ENCODE measurements at places on chromosomes 2 and 18. TPM values are rescaled to one million over a fixed set of nuclear protein-coding genes. Genes with fewer than 3 reads are reported as not detected.

The SH3RF3 gene
- total RNA-seq, result 0.17 TPM

The CYP27A1 gene
- 0.22 TPM for total RNA-seq

The TMEM247 gene
- not detected for total RNA-seq

The DOK6 gene
- total RNA-seq, result not detected

The ZC3H15 gene
- 80.0 TPM for total RNA-seq

The FOXD4L1 gene
- total RNA-seq, result 0.25 TPM

The IL1F10 gene
- not detected for total RNA-seq

The ARPC2 gene
- 708 TPM for total RNA-seq
